Activated naive CD4-positive, alpha-beta T cell treated with anti-CD3 and anti-CD28 coated beads, Interleukin-2, amount 50 U/mL, for 72 hours (primary cell): ENCODE measurements at places on chromosomes 13 and 19. TPM values are rescaled to one million over a fixed set of nuclear protein-coding genes. Genes with fewer than 3 reads are reported as not detected.

The TPTE2 gene
- 0.16 TPM for total RNA-seq

The ZBTB32 gene
- total RNA-seq = 198 TPM

The PDE4C gene
- 0.12 TPM for total RNA-seq

The GFY gene
- total RNA-seq = not detected

DNA sequence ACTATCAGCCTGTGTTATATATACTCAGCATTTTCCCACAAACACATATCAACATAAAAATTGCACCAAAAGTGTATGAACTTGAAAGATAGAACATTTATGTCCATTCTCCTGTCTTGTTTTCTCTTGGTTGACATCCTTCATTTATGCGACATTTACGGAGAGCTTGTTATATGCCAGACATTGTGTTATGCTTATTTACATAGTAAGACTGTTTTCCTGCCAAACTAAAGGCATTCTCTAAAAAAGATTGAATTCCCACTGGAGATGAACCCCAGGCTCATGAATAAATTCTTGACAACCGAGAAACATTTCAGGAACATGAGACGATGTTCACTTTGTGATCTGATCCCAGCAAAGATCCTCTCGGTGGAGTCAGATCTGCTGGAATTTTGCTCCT lies 131.0 kb downstream of the RAP2A start:
- no peak for DNase-seq

DNA sequence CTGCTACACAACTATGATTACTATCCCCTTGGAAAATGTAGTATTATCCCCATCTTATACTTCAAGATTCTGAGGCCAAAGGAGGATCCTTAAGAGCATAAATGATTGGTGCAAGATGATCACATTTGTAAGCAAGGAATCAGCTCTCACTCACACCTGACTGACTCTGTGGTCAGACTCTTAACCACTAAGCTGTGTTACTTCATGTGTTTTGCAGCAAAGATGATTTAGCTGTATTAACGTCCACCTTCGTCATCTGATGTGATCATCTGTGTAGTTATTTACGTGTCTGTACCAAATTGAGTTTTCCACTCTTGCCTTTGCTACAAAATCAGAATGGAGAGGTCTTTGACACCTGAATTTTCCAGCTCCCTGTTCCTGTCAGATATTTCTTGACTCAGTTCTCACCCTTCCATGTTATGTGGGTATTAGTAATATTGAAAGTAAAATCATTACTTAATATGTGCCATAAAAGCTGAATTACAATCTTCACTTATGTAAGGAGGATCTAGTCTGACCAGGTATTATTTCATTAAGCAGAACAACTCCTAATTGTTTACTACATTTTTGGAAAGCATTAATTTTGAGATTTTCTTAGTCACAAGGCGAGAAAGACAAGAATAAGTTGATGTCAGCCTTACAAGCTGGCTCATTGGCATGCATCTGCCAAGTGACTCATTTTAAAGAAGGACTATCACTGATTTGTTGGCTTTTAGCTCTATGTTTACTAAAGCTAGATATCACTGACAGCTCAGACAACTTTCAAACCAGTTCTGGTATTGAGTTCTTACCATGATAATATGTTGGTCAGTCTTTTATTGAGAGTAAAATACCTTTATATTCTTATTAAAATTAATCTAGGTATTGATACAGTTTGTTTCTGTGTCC lies 1279.8 kb upstream of the PCDH9 start:
- no peak for DNase-seq

DNA sequence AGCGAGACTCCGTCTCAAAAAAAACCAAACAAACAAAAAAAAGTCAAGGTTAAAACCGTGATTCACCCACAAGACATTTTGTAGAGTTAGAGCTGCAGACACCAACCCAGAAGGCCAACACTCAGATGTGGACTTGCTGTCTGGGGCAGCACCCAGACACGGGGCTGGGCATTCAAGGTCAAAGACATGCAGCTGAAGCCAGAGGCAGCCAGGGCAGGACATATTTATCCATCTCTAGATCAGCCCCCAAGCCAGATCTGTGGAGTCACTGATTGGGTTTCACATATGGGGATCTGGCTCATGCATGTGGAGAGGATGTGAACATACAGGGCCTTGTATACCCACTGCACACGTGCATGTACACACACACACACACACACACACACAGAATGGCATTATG lies 3.6 kb downstream of the KLK15 start:
- DNase-seq = no peak

GRCh38 chr19:28710278-28710677 lies 502.7 kb downstream of the UQCRFS1 start:
- no peak for DNase-seq

DNA sequence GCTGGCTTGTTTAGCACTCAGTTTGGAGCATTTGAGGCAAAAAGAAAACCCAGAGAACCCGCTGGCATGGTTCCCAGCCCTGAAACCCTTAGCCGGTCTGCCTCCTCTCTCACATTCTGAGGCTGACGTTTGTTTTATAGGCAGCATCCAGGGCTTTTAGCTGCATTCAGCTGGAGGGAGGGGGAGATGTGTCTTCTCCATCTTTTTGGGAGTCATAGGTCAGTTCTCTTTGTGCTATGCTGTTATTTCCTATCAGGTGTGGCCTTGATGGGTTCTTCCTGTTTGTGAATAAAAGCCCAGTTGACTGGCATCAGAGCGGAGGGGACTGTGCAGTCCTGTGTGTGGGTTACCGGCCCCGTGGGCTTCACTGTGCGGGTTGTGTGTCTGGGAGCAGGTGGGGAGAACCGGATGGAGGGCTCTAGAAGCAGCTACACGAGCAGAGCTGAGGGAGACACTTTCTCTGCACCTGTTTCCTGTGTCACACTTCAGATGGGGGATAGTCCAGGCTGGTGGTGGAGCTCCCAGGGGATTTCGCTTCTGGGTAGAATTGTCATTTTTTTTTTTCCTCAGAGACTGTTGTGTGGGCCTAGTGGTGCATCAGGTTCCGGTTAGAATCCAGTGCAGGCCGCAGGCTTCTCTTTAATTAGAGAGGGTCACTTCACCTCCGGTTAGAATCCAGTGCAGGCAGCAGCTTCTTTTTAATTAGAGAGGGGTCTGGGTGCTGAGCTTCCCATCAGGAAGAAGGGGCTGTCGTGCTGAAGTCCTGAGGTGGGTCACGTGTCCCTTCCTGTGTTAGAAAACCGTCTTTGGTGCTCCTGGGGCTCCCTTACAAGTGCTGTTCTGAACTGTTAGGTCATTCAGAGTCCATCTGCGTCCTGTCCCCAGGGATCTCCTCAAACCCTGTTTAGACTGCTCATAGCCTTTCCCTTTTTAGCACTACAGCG lies 69.6 kb downstream of the ARHGEF7 start:
- no peak for DNase-seq

- DNase-seq = peak; percentile 81
Measured at GRCh38 chr19:48510421-48511268, 990 bp downstream of the LMTK3 start.

GRCh38 chr19:3599776-3600187 lies 6.9 kb downstream of the TBXA2R start:
- no peak for DNase-seq

DNA sequence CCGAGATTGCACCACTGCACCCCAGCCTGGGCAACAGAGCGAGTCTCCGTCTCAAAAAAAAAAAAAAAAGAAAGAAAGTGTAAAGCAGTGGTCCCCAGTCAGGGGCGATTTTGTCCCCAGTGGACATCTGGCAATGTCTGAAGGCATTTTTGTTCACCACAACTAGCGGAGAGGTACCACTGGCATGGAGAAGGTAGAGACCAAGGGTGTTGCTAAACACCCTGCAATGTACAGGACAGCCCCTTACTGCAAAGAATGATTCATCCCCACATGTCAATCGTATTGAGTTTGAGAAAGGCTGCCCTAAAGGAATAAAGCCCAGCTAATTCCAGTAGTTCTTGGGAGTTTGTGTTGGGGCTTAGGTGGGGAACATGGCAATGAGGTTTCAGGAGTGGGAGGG lies 38.7 kb downstream of the CYP4F2 start:
- no peak for DNase-seq

DNA sequence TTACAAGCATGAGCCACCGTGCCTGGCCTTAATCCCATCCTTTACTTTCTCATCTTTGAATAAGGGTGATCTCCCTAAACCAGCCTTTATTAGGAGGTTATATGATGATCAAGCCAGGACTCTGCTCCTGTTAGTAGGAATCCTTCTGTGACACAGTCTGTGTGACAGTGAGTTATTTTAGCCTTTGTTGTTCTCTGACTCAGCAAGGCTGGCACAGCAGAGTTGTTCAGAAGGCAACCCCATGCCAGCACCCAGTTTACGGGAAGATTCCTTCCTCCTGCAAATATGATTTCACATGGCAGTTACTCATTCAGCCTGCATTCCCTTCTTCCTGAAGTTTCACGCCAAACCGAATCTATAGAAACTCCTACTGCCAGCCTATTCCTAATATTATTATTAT lies 10.5 kb upstream of the MIER2 start:
- DNase-seq = no peak

DNA sequence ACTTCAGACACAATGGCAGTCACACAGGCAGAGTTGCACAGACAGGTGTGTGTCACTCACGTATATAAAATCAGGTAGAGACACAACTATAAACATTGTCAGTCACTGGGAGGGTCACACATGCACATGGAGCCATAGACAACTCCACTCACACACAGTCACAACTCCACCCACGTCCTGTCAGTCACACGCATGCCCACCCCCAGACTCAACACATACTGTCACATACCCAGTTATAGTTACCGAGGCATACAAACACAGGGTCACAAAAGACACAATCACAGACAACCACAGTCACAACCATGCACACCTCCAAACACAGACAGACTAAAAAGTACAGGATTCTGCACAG lies 1.5 kb downstream of the NUMBL start:
- DNase-seq = no peak

GRCh38 chr13:32537580-32538142 lies 934 bp downstream of the N4BP2L2 start:
- DNase-seq = peak; percentile 11

DNA sequence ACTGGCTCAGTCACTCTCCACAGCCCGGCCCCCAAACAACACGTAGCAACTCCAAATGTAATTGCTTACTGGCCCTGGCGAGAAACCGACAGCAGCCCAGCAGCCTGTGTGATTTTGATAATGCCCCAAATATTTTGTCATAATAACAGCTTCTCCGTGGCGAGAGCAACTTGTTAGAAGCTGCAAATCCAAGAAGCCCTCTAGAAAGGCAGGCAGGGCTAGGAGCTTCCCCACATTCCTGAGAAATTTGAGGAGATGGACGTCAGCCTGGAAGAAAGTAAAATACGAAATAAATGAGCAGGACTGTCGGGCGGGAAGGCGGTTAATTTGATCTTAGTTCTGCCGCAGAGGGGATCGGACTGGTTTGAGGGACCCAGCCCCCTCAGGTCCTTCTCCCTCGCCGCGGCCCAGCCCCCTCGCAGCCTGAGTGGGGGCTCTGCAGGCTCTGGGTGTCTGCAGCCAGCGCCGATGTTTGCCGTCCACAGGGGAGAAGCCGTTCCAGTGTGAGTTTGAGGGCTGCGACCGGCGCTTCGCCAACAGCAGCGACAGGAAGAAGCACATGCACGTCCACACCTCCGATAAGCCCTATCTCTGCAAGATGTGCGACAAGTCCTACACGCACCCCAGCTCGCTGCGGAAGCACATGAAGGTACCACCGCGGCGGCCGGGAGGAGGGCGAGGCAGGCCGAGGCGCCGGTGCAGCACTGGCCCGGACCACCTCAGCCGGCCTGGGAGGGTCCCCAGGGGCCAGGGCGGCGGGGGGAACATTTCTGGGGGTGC lies 3.1 kb downstream of the ZIC2 start:
- DNase-seq = peak; percentile 30

GRCh38 chr13:48600374-48601364 lies 53.1 kb upstream of the CYSLTR2 start:
- no peak for DNase-seq
